ENCODE measurements at places on chromosomes 6 and 20. TPM values are rescaled to one million over a fixed set of nuclear protein-coding genes. Genes with fewer than 3 reads are reported as not detected.

The ZNF391 gene
- total RNA-seq: 0.53 TPM

GRCh38 chr6:136137008-136137692, 113.0 kb downstream of the MTFR2 start:
- peak; percentile 8 for DNase-seq

DNA sequence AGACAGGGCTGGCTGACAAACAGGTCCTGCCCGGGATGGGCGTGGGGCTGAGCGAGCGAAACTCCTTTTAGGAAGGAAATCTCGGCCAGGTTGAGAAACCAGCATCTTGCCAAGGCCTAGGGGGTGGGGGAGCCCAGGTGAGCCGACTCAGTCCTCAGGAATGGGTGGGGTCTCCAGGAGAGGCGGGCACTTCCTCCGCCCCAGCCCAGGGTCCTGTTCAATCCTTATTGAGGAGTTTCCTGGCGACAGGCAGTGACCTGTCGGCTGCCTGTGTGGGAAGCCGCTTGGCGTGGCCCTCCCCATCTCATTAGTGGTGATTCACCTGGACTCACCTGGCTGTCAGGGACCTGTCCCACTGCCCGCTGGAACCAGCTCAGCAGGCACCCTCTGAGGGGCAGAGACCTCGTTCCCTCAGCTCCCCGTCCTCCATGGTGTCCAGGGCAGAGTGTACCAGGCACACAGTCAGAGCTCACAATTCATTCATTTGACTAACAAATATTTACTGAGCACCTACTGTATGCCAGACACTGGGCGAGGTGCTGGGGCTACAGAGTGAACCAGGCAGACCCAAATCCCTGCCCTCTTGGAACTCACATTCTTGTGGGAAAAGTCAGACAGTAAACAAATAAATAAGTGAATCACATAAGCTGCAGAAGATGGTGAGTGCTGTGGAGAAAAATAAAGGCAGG, 51.1 kb downstream of the FGD2 start:
- DNase-seq: peak; percentile 97

The PRKN gene
- 0.79 TPM for total RNA-seq

The SLC22A23 gene
- 18.7 TPM for total RNA-seq

GRCh38 chr6:36246506-36247268, 23.2 kb upstream of the PNPLA1 start:
- peak; percentile 73 for DNase-seq

DNA sequence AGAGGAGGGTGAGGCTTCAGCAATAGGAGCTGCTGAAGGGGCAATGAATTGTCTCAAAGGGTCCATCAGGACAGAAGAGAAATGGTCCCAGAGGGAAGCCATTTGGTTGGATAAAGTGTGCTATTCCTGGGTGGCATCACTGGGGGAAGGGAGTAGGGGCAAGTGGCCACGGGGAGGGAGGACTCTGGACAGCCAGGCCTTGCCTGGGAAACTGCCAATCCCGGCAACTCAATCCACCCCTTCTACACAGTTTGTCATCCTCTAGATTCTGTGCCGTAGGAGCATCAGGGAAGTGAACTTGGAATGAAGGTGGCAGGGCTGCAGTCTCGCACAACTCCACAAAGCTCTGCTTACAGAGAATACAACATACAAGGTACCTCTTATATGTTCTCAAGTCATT, 59.5 kb upstream of the RIPOR2 start:
- no peak for DNase-seq

The GRM1 gene
- total RNA-seq: not detected
